ENCODE measurements at places on chromosomes 13 and 19. TPM values are rescaled to one million over a fixed set of nuclear protein-coding genes. Genes with fewer than 3 reads are reported as not detected.

METTL21C gene
- not detected for total RNA-seq

UQCR11 gene
- total RNA-seq, result 171 TPM

MCEMP1 gene
- not detected for total RNA-seq

ANKRD24 gene
- 1.6 TPM for total RNA-seq

- H3K4me3 ChIP-seq, result no peak overlapping the region
- H3K36me3 ChIP-seq, result peaks cover 1% of the 10 kb centered on the region
- DNase-seq, result no peak
- H3K27ac ChIP-seq, result no peak overlapping the region
These were observed 72.6 kb downstream of the DNAJC3 start for GRCh38 chr13:95749545-95749944.

GRCh38 chr19:2391118-2391725 lies 31.2 kb downstream of the TMPRSS9 start:
- no peaks in the 10 kb centered on the region for H3K36me3 ChIP-seq
- no peaks in the 10 kb centered on the region for H3K4me1 ChIP-seq

DNA sequence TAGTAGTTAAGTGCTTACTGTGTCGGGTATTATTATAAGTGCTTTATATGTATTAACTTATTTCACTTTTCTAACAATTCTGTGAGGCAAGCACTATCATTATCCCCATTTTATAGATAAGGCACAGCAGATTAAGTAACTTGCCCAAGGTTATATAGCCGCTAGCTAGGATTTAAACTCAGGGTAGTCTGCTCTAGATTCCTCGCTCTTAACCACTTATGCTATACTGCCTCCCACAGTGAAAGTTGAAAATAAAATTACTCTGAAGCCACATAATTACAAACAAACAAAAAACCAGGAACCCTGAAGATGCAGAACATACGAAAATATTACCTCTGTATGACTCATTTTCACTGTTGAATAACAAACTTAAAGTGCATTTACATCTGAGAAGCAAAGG lies 3.9 kb downstream of the TEX30 start:
- H3K27me3 ChIP-seq, result no peaks in the 10 kb centered on the region
- H3K27ac ChIP-seq, result no peak overlapping the region
- DNase-seq, result no peak
- H3K4me1 ChIP-seq, result peaks cover 5% of the 10 kb centered on the region
- H3K4me3 ChIP-seq, result no peak overlapping the region
- H3K36me3 ChIP-seq, result no peaks in the 10 kb centered on the region

DNA sequence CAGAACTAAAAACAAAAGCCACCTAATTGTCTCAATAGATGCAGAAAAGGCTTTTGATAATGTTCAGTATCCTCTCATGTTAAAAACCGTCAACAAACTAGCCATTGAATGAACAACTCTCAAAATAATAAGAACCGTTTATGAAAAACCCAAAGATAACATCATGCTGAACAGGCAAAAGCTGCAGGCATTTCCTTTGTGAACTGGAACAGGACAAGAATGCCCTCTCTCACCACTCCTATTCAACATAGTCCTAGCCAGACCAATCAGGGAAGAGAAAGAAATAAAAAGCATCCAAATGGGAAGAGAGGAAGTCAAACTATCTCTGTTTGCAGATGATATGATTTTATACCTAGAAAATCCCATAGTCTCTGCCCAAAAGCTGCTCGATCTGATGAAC lies 179.6 kb upstream of the EDNRB start:
- no peaks in the 10 kb centered on the region for H3K27me3 ChIP-seq
- H3K4me1 ChIP-seq, result no peaks in the 10 kb centered on the region
- H3K36me3 ChIP-seq, result no peaks in the 10 kb centered on the region
- no peak for DNase-seq
- no peak overlapping the region for H3K27ac ChIP-seq

- no peak overlapping the region for H3K4me3 ChIP-seq
- peaks cover 3% of the 10 kb centered on the region for H3K4me1 ChIP-seq
- H3K27me3 ChIP-seq, result no peaks in the 10 kb centered on the region
- DNase-seq, result no peak
- H3K36me3 ChIP-seq, result no peaks in the 10 kb centered on the region
- no peak overlapping the region for H3K27ac ChIP-seq
These were observed 36.3 kb upstream of the DPRX start for GRCh38 chr19:53595510-53595867.

GRCh38 chr13:77492982-77493381 lies 42.5 kb upstream of the SCEL start:
- no peaks in the 10 kb centered on the region for H3K36me3 ChIP-seq
- H3K27ac ChIP-seq, result no peak overlapping the region
- no peaks in the 10 kb centered on the region for H3K4me1 ChIP-seq
- no peaks in the 10 kb centered on the region for H3K27me3 ChIP-seq
- H3K4me3 ChIP-seq, result no peak overlapping the region
- no peak for DNase-seq
